SJCRH30 (cell line): ENCODE measurements at places on chromosomes 11 and 22. TPM values are rescaled to one million over a fixed set of nuclear protein-coding genes. Genes with fewer than 3 reads are reported as not detected.

GRCh38 chr11:114130115-114130576, 70.6 kb downstream of the ZBTB16 start:
- no peaks in the 10 kb centered on the region for H3K36me3 ChIP-seq
- H3K4me1 ChIP-seq, result no peaks in the 10 kb centered on the region
- H3K27me3 ChIP-seq, result no peaks in the 10 kb centered on the region
- no peak overlapping the region for H3K27ac ChIP-seq

ARHGAP1 gene
- total RNA-seq, result 21.7 and 21.8 TPM in 2 replicates

DNA sequence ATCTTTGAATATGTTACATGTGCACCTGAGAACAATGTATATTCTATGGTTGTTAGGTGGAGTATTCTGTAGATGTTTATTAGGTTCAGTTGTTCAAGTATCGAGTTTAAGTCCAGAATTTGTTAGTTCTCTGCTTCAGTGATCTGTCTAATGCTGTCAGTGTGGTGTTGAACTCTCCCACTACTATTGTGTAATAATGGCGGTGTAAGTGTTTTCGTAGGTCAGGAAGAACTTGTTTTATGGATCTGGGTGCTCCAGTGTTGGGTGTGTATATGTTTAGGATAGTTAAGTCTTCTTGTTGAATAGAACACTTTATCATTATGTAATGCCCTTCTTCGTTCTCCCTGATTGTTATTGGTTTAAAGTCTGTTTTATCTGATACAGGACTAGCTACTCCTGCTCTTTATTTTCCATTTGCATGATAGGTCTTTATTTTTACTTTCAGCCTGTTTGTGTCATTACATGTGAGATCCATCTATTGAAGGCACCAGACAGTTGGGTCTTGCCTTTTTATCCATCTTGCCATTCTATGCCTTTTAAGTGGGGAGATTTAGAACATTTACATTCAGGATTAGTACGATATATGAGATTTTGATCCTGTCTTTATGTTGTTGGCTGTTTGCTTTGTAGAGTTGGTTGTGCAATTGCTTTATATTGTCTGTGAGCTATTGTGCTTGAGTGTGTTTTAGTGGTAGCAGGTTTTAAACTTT, 121.6 kb downstream of the DDX10 start:
- no peak overlapping the region for H3K27ac ChIP-seq
- no peaks in the 10 kb centered on the region for H3K4me1 ChIP-seq
- no peak for DNase-seq

- no peaks in the 10 kb centered on the region for H3K27me3 ChIP-seq
- DNase-seq, result peak; percentile 32
- H3K36me3 ChIP-seq, result no peaks in the 10 kb centered on the region
- H3K4me1 ChIP-seq, result peaks cover 25% of the 10 kb centered on the region; the same call in 1 of the 2 replicates
Observed at GRCh38 chr11:76579056-76579751, 91.3 kb downstream of the LRRC32 start.

SLC5A4 gene
- total RNA-seq, result 0.10 TPM in 1 of 2 replicates, not detected in the other

GRCh38 chr11:21403069-21403468, 733.7 kb downstream of the NELL1 start:
- no peaks in the 10 kb centered on the region for H3K27me3 ChIP-seq
- H3K4me1 ChIP-seq, result no peaks in the 10 kb centered on the region
- no peaks in the 10 kb centered on the region for H3K36me3 ChIP-seq
- no peak for DNase-seq
- no peak overlapping the region for H3K4me3 ChIP-seq
- H3K27ac ChIP-seq, result no peak overlapping the region

GRCh38 chr11:68673991-68674390, 10.4 kb upstream of the GAL start:
- H3K36me3 ChIP-seq, result no peaks in the 10 kb centered on the region
- H3K4me3 ChIP-seq, result no peak overlapping the region
- no peaks in the 10 kb centered on the region for H3K4me1 ChIP-seq
- no peaks in the 10 kb centered on the region for H3K27me3 ChIP-seq
- no peak overlapping the region for H3K27ac ChIP-seq

PRCP gene
- total RNA-seq, result 65.8 and 72.1 TPM in 2 replicates

DNA sequence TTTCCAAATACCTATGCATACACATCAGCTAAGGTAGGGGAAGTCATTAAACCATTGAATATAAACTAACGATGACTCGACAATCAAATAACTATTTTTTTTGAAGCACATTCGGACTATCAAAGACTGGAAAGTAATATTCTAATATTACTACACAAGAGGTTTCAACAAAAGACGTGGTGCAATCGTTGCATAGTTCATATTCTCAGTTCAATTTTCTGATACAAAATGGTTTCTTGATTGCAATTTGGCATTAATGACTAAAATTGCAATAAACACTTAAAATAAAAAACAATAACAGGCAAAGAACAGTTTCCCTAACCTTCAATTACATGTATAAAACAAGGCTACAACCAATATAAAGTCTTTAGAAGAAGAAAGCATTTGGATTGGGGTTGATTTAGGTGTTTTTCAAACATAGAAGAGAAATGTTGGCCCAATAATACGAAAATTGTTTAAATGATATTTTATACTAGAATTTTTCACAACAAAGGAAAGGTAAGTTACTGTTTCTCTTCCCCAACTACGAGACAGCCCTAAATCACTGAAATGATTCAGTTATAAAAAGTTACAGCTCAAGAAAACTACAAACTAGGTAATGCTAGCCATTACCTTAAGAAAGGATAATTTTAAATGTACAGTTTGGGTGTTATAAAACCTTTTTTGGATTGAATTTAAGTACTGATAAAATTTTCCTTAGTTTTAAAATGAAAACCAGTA, 17.6 kb downstream of the BLID start:
- H3K27me3 ChIP-seq, result no peaks in the 10 kb centered on the region
- peaks cover 11% of the 10 kb centered on the region for H3K4me1 ChIP-seq
- no peaks in the 10 kb centered on the region; the same call in 1 of the 2 replicates for H3K36me3 ChIP-seq
- peak overlapping the region; percentile 78 for H3K27ac ChIP-seq

DNA sequence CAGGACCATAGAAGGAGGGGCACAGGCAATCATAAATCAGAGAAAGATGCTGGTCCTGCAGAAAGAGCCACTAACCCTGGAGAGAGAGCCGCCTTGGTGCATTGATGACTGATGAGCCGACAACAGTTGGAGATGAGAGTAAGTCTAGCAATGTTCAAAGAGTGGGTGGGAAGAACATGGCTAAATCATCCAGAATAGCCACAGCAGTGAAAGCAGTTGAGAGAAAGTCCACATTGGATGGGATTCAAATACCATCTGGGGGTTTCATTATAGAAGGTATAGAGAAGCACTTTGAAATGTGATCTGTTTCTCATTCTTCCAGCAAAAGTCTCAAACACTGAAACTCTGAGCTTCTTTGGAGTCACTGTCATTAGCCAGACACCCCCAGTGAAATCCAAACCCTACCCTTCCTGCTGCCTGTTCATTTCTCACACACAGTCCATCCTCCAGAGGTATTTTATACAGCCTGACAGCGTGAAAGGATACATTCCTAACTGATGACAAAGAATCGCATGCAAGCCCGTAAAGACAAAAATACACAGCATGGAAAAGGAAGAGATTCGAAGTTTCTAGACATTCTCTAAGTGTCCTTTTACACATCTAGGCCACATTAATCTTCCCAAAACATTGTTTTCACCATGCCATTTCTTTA, 303.1 kb upstream of the MPPED2 start:
- no peak overlapping the region for H3K27ac ChIP-seq
- H3K4me3 ChIP-seq, result no peak overlapping the region
- DNase-seq, result peak; percentile 16
- no peaks in the 10 kb centered on the region for H3K4me1 ChIP-seq
- H3K36me3 ChIP-seq, result no peaks in the 10 kb centered on the region

- H3K4me1 ChIP-seq, result no peaks in the 10 kb centered on the region
- H3K27ac ChIP-seq, result no peak overlapping the region
- no peaks in the 10 kb centered on the region for H3K27me3 ChIP-seq
- no peak overlapping the region for H3K4me3 ChIP-seq
- DNase-seq, result no peak
Observed at GRCh38 chr11:44470854-44471253, 94.6 kb upstream of the CD82 start.

CARD16 gene
- 0.25 and 0.53 TPM in 2 replicates for total RNA-seq

DNA sequence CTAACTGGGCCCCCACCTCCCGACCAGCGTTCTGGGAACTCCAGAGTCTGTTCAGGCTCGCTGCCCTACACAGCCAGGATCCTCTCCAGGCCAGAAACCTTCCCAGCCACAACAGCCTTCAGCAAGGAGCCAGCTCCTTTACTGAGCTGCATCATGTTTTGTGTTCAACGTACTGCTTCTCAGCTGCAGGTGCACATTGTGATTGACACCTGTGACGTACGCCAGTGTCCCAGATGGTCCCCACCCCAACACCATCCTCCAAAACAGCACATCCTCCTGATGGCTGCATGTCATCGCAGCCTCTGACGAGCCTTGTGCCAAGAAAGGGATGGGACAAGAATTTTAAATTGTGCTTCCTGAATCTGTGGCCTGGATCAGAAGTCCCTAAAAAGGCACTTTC, 117.5 kb downstream of the SPATA19 start:
- no peaks in the 10 kb centered on the region for H3K36me3 ChIP-seq

GRCh38 chr11:35487532-35488078, 37.8 kb downstream of the PAMR1 start:
- no peak overlapping the region for H3K4me3 ChIP-seq
- no peaks in the 10 kb centered on the region for H3K4me1 ChIP-seq
- no peaks in the 10 kb centered on the region for H3K27me3 ChIP-seq
- no peak overlapping the region for H3K27ac ChIP-seq

DNA sequence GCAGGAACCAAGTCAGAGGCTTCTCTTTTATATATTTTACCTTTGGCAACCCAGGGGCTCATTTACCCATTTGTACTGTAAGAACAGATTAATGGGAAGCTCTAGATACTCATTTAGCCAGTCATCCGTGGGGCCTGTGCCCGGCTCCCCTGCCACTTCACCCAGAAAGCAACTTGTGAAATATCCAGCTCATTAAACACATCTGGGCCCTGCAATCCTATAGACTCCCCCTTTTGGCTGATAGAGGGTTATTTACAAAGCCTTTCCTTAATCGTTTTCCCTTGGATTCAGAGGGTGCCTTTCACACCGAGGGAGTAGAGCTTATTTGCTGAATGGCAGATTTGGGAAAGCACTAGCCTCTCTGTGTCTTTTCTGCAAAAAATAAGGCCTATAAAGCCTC, 118.7 kb upstream of the SORL1-AS1 start:
- peaks cover 10% of the 10 kb centered on the region for H3K4me1 ChIP-seq
- no peak overlapping the region for H3K4me3 ChIP-seq
- peak overlapping the region; percentile 45 for H3K27ac ChIP-seq
- H3K36me3 ChIP-seq, result no peaks in the 10 kb centered on the region
- DNase-seq, result no peak

GRCh38 chr11:30015725-30016412, 961 bp downstream of the KCNA4 start:
- no peaks in the 10 kb centered on the region for H3K36me3 ChIP-seq
- no peaks in the 10 kb centered on the region for H3K27me3 ChIP-seq
- H3K4me1 ChIP-seq, result no peaks in the 10 kb centered on the region
- no peak overlapping the region for H3K4me3 ChIP-seq

DNA sequence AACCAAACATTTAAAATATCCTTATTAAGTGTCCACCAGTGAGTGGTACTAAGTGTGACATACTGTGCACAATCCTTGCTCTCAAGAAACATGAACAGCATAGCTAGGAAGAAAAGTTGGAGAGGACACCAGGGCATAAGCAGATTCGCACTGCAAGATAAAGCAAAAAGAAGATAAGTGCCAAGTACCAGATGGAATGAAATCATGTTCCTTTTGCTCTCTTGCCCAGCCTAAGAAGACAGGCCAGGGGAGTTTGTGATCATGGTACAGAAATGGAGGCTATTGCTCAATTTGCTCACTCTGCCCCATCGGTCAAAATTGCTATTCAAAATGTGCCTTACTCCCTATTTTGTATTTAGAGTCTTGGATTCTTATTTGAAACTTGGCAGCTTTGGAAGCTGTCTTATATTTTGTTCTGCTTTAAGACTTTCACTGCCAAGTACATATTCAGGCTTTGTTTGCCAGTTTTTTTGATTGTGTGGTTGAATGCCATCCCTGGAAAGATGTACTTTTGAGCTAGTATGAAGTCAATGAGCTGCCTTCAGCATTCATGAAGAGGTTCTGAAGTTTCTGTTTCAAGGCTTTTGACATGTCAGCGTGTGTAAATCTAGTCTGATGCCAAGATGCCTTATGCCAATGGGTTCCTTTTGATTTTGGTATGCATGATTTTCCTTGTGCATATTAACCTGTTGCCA, 90.3 kb downstream of the PAX6 start:
- DNase-seq, result no peak
- H3K27me3 ChIP-seq, result no peaks in the 10 kb centered on the region
- no peak overlapping the region for H3K27ac ChIP-seq
- H3K4me1 ChIP-seq, result no peaks in the 10 kb centered on the region

ARHGAP8 gene
- 19.4 and 32.4 TPM in 2 replicates for total RNA-seq

- no peak overlapping the region for H3K4me3 ChIP-seq
- H3K4me1 ChIP-seq, result peaks cover 12% of the 10 kb centered on the region
- no peaks in the 10 kb centered on the region for H3K27me3 ChIP-seq
- peak; percentile 50 for DNase-seq
- H3K36me3 ChIP-seq, result peaks cover 2% of the 10 kb centered on the region; the same call in 1 of the 2 replicates
- H3K27ac ChIP-seq, result no peak overlapping the region
Observed at GRCh38 chr11:73404048-73404447, 27.8 kb downstream of the RELT start.

- H3K36me3 ChIP-seq, result no peaks in the 10 kb centered on the region
- H3K27me3 ChIP-seq, result no peaks in the 10 kb centered on the region
- H3K4me3 ChIP-seq, result no peak overlapping the region
- no peak overlapping the region for H3K27ac ChIP-seq
- no peak for DNase-seq
- H3K4me1 ChIP-seq, result no peaks in the 10 kb centered on the region
Observed at GRCh38 chr11:14555818-14556217, 35.6 kb upstream of the PSMA1 start.

DNA sequence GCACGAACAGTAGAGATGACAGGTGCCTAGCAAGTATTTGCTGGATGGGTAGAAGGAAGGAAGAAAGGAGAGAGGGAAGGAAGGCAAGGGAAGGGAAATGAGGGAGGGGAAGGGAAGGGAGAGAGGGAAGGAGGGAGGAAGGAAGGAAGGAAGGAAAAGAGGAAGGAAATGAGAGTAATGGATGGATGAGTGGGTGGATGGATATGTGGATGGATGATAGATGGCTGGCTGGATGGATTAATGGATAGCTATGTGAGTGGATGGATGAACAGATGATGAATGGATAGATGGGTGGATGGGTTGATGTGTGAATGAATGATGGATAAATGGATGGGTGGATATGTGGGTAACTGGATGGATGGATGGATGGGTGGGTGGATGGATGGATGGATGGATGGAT, 125.9 kb upstream of the FGF3 start:
- H3K4me1 ChIP-seq, result no peaks in the 10 kb centered on the region
- H3K4me3 ChIP-seq, result no peak overlapping the region
- no peaks in the 10 kb centered on the region for H3K36me3 ChIP-seq
- no peak for DNase-seq

MRPL21 gene
- 37.6 and 39.0 TPM in 2 replicates for total RNA-seq

GRCh38 chr11:131656179-131656838, 285.9 kb downstream of the NTM start:
- no peak for DNase-seq
- no peaks in the 10 kb centered on the region for H3K36me3 ChIP-seq
- no peak overlapping the region for H3K27ac ChIP-seq
- H3K27me3 ChIP-seq, result no peaks in the 10 kb centered on the region
- no peaks in the 10 kb centered on the region for H3K4me1 ChIP-seq

- peak overlapping the region; percentile 98 for H3K27ac ChIP-seq
- H3K4me1 ChIP-seq, result peaks cover 22% of the 10 kb centered on the region
- H3K27me3 ChIP-seq, result no peaks in the 10 kb centered on the region
- H3K4me3 ChIP-seq, result peak overlapping the region; percentile 42
- H3K36me3 ChIP-seq, result no peaks in the 10 kb centered on the region
Observed at GRCh38 chr22:27962268-27963044, 43.4 kb upstream of the PITPNB start.

GRCh38 chr11:36412781-36413383, 97.2 kb downstream of the TRAF6 start:
- no peaks in the 10 kb centered on the region for H3K4me1 ChIP-seq
- H3K27me3 ChIP-seq, result no peaks in the 10 kb centered on the region
- peaks cover 6% of the 10 kb centered on the region; the same call in 1 of the 2 replicates for H3K36me3 ChIP-seq
- no peak overlapping the region for H3K4me3 ChIP-seq
- peak; percentile 30 for DNase-seq
